ENCODE measurements at places on chromosomes 12 and 14.

- H3K4me1 ChIP-seq = peaks cover 10% of the 10 kb centered on the region
- peak; percentile 9 for DNase-seq
- no peak overlapping the region for H3K4me3 ChIP-seq
- H3K36me3 ChIP-seq = no peaks in the 10 kb centered on the region
Measured at GRCh38 chr12:13799574-13799973, 181.8 kb downstream of the GRIN2B start.

DNA sequence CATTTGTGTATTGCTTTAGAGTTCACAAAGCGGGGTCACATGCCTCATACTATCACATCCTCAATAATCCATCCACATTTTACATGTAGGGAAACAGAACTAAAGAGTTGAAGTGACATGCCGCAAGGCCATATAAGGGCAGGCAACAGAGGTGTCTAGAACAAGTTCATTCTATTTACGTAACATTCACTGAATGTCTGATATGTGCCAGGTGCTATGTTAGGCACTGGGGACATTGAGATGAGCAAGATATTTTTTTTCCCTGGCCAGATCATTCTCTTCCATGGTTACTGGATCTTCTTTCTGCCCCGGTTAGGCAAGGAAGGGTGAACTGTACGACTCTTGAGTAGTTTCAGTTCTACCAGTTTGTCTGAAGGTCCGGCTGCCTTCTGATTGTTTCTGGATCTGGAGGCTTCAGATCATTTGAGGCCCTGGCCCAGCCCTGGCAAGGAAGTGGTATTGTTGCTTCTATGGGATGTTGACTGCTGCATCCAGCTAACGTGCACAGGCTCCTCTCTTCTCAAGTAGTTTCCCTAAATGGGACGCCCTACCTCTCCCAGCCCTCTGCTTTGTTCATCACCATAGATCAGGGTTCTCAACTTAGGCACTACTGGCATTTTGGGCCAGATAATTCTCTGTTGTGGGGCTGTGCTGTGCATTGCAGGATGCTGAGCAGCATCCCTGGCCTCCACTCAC, 12.1 kb downstream of the GPATCH2L start:
- H3K4me1 ChIP-seq = no peaks in the 10 kb centered on the region
- H3K27me3 ChIP-seq = no peaks in the 10 kb centered on the region
- H3K4me3 ChIP-seq = no peak overlapping the region
- H3K36me3 ChIP-seq = peaks cover 89% of the 10 kb centered on the region
- H3K27ac ChIP-seq = no peak overlapping the region

GRCh38 chr14:55869397-55870049, 248.7 kb upstream of the PELI2 start:
- H3K4me3 ChIP-seq = no peak overlapping the region
- no peak overlapping the region for H3K27ac ChIP-seq
- no peaks in the 10 kb centered on the region for H3K4me1 ChIP-seq
- peaks cover 3% of the 10 kb centered on the region for H3K27me3 ChIP-seq

DNA sequence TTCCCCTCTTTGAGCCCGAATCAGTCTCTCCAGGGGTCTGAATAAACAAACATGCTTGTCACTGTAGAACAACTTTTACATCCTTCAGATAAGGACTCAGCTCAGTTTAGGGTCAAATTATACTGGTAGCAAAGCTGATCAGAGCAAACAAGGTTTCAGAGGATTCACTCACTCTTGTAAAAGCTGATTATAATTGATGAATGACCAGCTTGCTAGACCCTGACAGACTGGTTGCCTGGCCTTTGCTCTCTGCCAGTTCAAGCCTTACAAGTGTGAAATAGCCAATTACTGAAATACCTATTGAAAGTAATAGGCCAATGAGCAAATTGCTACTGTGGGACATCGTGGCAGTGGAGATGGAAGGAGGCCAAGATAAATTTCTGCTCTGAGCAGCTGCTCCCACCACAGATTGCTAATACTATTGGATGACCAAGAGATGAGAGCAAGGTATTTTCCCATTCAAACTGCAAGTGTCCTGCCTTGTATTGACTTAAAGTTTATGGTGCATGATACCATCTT, 177.6 kb downstream of the PDZRN4 start:
- no peak overlapping the region for H3K4me3 ChIP-seq
- H3K36me3 ChIP-seq = no peaks in the 10 kb centered on the region
- peaks cover 2% of the 10 kb centered on the region for H3K4me1 ChIP-seq
- H3K27me3 ChIP-seq = no peaks in the 10 kb centered on the region
- no peak for DNase-seq
- no peak overlapping the region for H3K27ac ChIP-seq

GRCh38 chr14:106268013-106268727, 741.8 kb downstream of the TMEM121 start:
- H3K36me3 ChIP-seq = no peaks in the 10 kb centered on the region
- no peak overlapping the region for H3K4me3 ChIP-seq
- H3K27me3 ChIP-seq = no peaks in the 10 kb centered on the region
- H3K27ac ChIP-seq = no peak overlapping the region
- H3K4me1 ChIP-seq = no peaks in the 10 kb centered on the region
- no peak for DNase-seq

DNA sequence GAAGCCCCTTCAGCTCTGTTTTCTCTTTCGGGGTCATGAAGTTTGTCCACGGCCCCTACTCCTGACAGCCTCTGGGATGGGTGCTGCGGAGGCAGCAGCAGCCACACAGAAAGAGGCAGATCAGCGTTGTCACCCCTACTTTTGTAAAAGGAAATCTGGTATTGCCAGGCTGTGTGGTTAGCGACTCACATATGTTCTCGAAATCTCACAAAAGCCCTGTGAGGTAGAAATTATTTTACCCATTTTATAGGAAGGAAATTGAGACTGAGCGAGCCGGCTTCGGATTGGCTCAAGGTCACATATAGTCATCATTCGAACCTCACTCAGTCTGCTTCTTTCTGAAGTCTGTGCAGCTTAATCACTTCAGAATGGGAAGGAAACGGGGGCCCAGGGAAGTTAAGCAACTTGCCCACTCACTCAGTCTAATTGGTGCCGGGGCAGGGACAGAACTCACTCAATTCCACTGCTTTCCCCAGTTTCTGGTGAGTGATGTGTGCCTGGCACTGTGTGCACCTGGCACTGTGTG, 1.1 kb upstream of the CKAP4 start:
- H3K4me3 ChIP-seq = peak overlapping the region; percentile 88
- H3K27me3 ChIP-seq = no peaks in the 10 kb centered on the region
- peaks cover 21% of the 10 kb centered on the region for H3K36me3 ChIP-seq
- H3K4me1 ChIP-seq = peaks cover 15% of the 10 kb centered on the region
- no peak for DNase-seq
- peak overlapping the region; percentile 67 for H3K27ac ChIP-seq

- H3K4me1 ChIP-seq = no peaks in the 10 kb centered on the region
- no peaks in the 10 kb centered on the region for H3K27me3 ChIP-seq
- H3K4me3 ChIP-seq = no peak overlapping the region
- peaks cover 82% of the 10 kb centered on the region for H3K36me3 ChIP-seq
- DNase-seq = no peak
Measured at GRCh38 chr14:52879958-52880357, 70.9 kb downstream of the FERMT2 start.

DNA sequence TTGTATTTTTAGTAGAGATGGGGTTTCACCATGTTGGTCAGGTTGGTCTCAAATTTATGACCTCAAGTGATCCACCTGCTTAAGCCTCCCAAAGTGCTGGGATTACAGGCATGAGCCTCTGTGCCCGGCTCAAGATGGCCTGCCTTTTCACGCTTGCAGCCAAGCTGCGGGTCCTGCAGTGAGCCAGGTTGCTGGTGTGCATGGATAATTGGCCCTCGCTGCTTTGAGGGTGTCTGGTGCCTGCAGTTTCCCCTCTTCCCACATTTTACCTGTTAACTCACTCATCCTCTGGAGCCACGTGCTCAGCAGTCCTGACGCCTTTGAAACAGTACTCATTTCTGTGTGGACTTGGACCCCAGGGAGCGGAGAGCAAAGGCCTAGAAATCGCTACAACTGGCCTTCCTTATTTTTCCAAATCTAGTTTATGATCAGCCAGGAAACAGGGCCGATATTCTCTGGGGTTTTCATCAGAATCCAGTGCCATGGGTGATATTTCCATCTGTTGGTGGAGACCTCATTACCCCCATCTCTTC, 42.2 kb downstream of the TPCN1 start:
- no peak overlapping the region for H3K27ac ChIP-seq
- H3K4me1 ChIP-seq = peaks cover 2% of the 10 kb centered on the region
- H3K4me3 ChIP-seq = no peak overlapping the region
- no peaks in the 10 kb centered on the region for H3K36me3 ChIP-seq

DNA sequence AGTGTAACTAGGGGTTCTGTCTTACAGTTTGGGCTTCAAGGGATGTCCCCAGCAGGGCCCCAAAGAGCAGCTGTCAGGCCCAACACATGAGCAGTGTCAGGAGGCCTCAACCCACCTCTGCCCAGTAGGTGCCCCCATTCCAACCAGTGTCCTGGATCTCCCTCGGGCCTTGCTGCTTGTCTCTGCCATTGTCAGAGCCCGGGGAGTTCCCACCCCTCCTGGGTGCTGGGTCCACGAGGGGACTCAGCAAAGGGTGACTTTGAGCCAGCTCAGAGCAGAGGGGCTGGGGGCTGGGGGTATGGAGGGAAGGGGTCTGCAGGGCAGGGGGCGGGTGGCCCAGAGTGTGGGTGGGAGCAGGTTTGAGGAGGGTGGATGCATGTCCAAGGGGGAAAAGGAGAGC, 18.0 kb upstream of the BEGAIN start:
- no peak overlapping the region for H3K4me3 ChIP-seq
- H3K27me3 ChIP-seq = no peaks in the 10 kb centered on the region
- DNase-seq = no peak
- H3K36me3 ChIP-seq = no peaks in the 10 kb centered on the region

GRCh38 chr14:63472986-63473788, 70.0 kb downstream of the PPP2R5E start:
- H3K4me3 ChIP-seq = no peak overlapping the region
- H3K27ac ChIP-seq = no peak overlapping the region
- no peak for DNase-seq
- H3K27me3 ChIP-seq = no peaks in the 10 kb centered on the region
- peaks cover 4% of the 10 kb centered on the region for H3K4me1 ChIP-seq

- no peak for DNase-seq
- H3K36me3 ChIP-seq = no peaks in the 10 kb centered on the region
- H3K4me1 ChIP-seq = no peaks in the 10 kb centered on the region
Measured at GRCh38 chr12:82149045-82149444, 209.1 kb downstream of the CCDC59 start.

GRCh38 chr14:33646692-33647260, 304.1 kb downstream of the EGLN3 start:
- H3K36me3 ChIP-seq = no peaks in the 10 kb centered on the region
- peaks cover 8% of the 10 kb centered on the region for H3K4me1 ChIP-seq
- H3K27ac ChIP-seq = no peak overlapping the region
- no peak for DNase-seq
- no peak overlapping the region for H3K4me3 ChIP-seq
- no peaks in the 10 kb centered on the region for H3K27me3 ChIP-seq

- no peak for DNase-seq
- no peak overlapping the region for H3K27ac ChIP-seq
- H3K27me3 ChIP-seq = no peaks in the 10 kb centered on the region
- H3K4me1 ChIP-seq = no peaks in the 10 kb centered on the region
- H3K36me3 ChIP-seq = no peaks in the 10 kb centered on the region
Measured at GRCh38 chr14:42028607-42029006, 421.9 kb downstream of the LRFN5 start.

DNA sequence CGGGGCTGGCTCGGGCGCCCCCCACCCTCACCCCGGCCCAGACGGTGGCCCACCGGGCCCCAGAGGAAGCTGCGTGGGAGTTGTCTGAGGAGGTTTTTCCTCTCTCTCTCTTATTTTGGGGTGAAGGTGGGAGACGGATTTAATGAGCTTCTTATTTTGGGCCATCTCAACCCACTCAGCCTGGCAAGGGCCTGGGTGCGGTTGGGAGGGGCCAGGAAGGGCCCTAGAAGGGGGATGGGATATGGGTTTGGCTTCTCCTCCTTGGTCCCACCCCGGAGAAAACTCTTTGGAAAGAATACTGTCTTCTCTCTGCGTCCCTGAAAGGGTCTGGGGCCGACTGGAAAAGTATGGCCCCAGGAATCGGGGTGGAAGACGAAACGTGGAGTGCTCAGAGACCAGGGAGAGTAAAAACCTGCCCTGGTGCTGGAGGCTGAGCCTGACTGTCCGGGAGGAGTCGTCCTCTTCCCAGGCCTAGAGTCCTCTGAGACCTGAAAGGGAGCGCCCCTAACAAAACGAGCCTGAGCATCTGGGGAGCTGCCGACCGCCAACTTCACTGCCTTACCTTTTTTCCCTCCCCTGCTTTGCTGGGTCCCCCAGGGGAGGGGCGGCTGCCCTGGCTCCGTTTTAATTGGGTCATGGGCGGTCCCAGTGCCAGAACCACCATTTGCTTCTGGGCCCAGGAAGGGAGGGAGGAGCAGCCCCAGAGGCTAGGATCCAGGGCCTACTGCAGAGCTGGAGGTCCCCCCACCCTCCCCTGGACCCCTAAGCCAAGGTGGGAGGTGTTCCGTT, 1.6 kb downstream of the MMP14 start:
- no peaks in the 10 kb centered on the region for H3K4me1 ChIP-seq
- H3K36me3 ChIP-seq = peaks cover 12% of the 10 kb centered on the region
- DNase-seq = no peak

DNA sequence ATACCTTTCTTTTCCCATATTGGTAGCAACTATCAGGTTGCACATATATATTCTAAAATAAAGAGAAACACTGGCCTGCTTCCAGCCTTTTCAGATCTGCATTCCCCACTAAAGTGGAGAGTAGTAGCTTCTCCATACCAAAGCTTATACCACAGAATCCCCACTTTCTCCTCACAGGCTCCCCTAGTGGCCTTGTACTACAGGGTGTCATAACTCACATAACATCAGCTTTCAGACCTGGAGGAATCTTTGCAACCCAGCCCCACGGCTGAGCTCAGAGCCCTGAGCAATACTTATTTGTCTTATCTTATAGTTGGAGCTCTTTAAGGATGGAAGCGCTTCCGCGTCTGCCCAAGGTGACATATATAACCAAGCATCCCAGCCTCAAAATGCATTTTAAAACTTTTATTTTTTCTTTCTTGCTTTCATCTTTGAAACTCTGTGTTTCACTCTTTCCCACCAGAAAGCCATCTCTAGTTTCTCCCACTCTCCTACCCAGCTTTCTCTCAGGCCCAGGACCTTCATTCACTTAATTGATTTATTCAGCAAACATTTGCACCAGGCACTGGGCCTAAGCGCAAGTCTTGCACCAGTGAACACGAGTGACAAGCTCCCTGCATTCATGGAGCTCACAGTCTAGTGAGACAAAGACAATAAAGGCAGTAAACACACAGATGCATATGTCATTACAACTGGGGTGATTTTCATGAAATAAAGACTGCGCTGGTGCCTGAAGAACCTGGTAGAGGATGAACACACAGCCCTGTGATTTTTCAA, 254.7 kb downstream of the IPO8 start:
- H3K4me3 ChIP-seq = no peak overlapping the region
- no peaks in the 10 kb centered on the region for H3K36me3 ChIP-seq
- DNase-seq = peak; percentile 12

All from neuronal stem cell (in vitro differentiated cells).